Activated T-helper 17 cell treated with anti-CD3 and anti-CD28 coated beads, Interleukin-2, amount 50 U/mL, for 72 hours (primary cell): ENCODE measurements at places on chromosomes 6 and 20. TPM values are rescaled to one million over a fixed set of nuclear protein-coding genes. Genes with fewer than 3 reads are reported as not detected.

DNA sequence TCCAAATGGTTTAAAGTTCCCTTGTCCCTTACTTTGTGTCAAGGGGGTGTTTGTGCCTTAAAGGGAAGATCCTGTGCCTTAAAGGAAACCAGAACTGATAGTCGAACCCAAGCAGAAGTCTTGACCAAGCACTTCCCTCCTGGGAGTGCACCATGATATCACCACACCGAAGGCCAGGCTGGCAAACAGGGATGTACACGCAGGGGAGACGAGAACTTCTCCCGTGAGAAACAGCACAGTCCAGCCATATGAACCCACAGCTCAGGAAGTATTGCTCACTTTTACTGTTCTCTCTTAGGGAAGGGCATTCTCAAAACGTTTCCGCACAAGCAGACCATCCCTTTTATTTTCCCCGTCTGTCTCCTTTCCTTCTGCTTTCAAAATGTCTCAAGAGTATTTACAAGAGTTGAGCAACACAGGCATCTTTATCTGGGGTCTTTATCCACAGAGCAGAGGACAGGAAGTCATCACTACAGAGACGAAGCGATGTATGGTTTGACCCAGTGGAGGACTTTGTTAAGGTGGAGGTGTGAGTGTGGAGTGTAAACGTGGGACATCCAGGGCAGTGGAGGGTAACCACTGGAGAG lies 12.8 kb upstream of the SERPINB1 start:
- ATAC-seq, result peak; percentile 10

- ATAC-seq, result no peak
Observed at GRCh38 chr20:45090481-45090880, 10.4 kb downstream of the KCNS1 start.

The FAM162B gene
- not detected for total RNA-seq

DNA sequence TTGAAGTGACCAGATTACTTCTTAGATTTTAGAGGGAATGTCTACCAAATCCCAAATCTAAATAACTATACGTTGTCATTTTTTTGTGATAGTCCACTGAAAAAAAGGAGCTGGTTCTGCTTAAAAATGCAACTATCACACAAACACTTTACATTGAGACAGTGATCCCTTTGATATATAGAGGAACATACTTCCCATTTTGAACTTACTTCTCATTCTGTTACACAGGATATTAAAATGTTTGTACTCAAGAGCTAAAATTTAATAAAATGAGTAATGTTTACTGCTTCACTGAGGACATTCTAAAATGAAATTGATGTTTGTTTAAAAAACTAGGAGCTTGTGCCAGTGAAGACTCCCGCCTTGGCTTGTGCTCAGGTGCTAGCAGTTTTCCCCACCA lies 174.1 kb downstream of the CARMIL1 start:
- ATAC-seq, result no peak
